ENCODE measurements at places on chromosomes 16 and 17. TPM values are rescaled to one million over a fixed set of nuclear protein-coding genes. Genes with fewer than 3 reads are reported as not detected.

The HEATR9 gene
- total RNA-seq: not detected

The ZNF750 gene
- not detected for total RNA-seq

The KCNJ12 gene
- total RNA-seq: 1.7 TPM

The TMIGD1 gene
- total RNA-seq: not detected

The EFTUD2 gene
- total RNA-seq: 81.2 TPM

DNA sequence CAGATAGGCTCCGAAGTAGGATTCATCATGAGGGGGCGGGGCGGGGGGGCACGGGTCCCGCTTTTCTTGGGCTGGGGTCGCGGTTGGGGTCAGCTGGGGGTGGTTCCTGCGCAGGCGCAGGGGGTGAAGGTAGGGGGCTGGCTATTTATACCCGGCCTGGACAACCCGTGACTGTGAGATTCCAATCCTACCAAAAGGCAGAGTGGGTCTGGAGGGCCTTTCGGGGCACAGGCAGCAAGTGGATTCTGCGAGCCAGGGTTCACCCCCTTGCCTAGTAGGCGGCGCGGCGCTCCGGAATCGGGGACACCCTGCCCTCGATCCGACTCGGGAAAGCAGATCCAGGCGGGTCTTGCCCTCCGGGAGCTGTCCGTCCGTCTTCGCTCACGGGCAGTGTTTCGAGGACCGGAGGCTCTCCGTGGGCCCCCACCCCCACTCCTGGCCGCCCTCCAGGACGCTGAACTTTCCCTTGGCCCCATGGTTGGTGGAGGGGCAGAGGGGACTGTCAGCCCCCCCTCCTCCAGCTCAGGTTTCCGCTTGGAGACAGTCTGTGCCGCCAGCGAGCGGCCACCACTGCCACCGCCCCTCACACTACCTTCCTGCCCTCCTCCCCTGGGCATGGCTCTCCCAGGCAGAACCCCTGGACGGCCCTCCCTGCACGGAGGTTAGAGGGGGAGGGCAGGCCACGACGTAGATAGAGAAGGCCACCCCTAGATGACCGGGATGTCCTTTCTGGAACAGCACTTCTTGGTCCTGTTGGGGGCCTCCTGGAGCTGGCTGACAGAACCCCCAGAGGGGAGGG lies 634 bp downstream of the SLC2A4 start:
- no peak for DNase-seq

DNA sequence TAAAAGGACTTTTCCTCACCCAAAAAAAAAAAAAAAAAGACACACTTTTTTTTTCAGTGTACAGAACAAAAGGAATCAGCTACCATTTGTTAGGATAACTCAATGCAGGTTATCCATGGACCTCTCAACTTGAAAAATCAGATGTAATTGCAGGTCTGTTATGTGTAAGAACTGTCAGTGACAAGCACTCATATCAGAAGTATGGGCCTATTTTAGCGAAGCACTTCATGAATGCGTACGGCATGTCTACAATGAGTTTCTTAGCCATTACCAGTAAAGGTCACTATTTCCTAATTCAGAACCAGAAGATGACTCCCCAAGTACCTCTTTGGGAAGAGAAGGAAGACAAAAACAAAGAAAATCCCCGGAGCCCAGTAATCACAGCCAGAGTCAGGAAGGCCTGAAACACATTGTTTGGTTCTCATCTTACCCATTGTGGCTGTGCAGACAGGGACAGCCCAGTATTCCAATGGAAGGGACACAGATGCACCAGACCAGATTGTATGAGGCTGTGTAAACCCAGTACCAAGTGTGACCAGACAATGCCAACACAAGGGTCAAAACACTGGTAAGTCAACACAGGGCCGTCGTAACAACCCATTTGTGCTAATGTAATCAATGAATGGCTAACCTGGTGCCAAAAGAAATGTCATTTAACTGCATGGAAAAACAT lies 188.0 kb downstream of the PMP22 start:
- no peak for DNase-seq

DNA sequence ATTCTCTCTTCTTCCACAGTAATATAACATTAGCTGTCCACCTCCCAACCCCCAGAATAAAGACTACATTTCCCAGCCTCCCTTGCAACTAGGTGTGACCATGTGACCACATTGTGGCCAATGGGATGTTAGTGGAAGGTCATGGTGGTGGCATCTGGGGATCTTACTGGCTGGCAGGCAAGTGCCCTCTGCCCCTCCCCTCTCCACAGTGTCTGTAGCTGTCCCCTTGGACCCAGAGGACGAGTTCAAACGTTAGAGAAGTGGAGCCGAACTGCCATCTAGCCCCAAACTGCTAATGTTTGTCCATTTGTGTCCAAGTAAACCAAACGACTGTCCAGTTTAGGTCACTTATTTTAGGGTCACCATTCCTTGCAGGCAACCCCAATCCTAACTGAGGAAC lies 26.6 kb upstream of the KCNG4 start:
- DNase-seq: peak; percentile 36

DNA sequence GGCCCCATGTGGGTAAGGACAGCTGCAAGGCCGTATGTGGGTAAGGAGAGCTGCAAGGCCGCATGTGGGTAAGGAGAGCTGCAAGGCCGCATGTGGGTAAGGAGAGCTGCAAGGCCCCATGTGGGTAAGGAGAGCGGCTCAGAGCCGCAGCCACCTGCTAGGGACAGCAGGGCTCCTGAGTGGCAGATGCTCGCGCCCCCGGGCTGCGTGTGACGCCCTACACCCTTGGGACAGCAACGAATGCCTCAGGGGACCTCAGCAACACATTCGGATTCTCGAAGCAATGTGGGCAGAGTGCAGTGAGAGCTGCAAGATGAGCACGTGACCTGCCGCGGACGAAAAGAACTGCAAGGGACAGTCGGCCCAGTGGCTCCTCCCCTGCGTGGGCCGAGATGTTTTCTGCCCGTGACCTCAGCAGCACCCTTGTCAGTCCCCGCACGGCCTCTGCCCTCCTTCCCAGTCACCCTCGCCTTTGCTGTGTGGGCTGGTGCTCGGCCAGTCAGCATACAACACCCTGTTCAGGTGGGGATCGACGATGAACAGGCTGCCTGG lies 9.6 kb upstream of the SLC38A8 start:
- DNase-seq: no peak

DNA sequence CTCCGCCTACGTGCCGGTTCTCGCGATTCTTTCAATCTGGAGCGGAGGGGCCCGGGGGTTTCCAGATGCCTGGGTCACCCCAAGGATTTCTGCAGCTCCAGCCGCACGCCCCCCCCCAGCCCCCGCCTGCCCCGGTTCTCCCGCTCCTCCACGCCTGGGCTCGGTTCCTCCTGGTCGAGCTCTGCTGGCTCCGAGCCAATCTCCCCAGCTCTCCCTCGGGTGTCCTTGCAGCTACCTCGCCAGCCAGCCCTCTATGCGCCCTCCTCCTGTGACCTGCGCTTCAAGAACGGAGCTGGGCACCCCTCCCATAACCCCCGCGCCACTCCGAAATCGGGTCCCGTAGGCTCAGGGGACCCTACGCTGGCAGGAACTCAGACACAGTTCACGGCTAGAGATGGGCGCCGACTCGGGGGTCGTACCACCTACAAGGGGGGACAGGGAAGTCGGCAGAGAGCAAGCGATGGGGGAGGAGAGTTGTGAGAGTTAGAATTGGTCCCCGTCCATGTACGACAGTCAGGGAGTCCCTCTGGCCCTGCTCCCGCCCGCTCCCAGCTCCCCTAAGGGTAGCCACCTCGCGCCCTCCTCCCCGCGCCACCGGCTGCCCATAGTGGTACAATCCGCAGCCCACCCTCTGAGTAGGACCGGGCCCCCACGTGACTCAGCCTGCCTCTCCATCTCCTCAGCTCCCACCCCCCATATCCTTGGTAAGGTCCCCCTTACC lies 961 bp downstream of the FGF11 start:
- DNase-seq: peak; percentile 22

- peak; percentile 81 for DNase-seq
These were observed 17.2 kb downstream of the SREBF1 start for GRCh38 chr17:17819561-17819995.

GRCh38 chr17:58337600-58338453 lies 9.2 kb upstream of the TSPOAP1 start:
- DNase-seq: peak; percentile 72

DNA sequence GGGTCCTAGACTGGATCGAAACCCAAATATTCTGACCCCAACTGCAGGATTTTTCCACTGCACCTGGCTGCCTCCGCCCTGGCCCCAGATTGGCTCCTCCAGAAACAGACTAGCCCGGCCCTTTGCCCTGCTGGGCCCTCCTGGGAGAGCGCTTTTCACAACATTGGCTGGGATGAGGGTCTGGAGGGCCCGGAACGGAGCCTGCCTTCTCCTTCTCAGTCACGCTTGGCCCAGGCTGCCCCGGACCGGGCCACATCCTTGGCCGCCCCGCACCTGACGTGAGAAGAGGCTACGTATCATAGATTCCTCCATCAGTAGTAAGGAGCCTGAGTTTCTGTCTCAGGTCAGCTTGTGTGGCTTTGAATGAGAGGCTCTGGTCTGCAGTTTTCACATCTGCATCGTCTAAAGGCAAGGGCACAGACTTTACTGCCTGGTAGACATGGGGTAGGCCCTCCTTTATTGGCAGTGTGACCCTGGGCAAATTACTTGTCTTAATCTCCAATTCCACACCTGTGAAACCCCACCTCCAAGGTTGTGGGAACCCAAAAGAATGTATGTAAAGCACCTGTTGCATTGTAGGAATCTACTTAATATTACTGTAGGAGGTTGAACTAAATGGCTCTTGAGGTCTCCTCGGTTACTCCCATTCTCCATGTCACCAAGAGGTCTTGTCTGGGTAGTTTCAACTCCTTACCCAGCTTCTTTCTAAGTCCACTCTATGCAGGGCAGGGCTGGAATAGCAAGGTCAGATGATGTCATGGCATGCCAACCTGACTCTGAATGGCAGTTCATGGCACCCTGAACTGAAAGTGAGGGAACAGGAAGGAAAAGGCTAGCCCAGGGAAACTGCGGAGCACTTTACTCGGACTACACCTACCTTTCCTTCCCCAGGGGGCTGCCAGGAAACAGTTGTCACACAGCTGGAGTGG lies 661 bp downstream of the LRRC3C start:
- peak; percentile 20 for DNase-seq

- DNase-seq: no peak
These were observed 1.1 kb downstream of the CACNB1 start for GRCh38 chr17:39196241-39196807.

DNA sequence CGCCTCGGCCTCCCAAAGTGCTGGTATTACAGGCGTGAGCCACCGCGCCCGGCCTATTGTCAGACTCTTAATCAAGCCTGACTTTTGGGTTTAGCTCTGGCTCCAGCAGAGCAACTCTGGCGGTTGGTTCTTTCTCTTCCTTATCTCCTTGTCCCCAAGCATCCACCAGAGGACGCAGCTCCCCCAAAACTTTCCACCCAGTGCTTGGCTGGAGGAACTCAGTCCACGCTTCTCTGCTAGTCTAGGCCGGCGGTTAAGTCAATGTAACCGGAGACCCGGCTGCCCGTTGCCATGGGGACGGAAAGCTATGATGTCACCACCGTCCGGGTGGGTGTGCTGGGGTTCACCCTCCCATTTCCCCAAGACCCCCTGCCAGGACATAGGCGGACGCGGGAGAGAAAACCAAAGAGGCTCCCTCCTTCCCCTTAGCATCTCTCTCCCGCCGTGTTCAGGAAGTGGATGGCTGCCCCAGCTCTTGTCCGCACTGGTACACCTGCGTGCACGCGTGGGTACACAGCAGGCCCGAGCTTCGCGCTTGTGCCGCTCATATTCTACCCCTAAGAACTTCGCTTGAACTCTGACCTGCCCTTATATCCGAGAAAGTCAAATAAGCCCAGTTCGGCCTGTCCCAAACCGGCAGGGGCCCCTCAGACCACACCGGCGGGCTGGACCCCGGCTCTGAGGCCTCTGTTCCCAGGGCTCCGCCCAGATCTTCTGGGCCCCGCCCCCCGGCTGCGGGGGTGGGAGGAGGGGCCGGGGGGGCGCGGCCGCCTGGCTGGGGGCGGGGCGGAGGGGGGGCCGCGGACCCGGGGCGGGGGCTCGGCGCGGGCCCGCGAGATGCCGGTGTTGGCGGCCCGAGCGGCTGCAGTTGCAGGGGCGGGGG lies at the start of gene RND2:
TSS of gene RND2 (plus strand) at position 825 of the 883 bp plus-strand sequence. CDS start 117 bp downstream, outside the sequence.
- peak; percentile 95 for DNase-seq

DNA sequence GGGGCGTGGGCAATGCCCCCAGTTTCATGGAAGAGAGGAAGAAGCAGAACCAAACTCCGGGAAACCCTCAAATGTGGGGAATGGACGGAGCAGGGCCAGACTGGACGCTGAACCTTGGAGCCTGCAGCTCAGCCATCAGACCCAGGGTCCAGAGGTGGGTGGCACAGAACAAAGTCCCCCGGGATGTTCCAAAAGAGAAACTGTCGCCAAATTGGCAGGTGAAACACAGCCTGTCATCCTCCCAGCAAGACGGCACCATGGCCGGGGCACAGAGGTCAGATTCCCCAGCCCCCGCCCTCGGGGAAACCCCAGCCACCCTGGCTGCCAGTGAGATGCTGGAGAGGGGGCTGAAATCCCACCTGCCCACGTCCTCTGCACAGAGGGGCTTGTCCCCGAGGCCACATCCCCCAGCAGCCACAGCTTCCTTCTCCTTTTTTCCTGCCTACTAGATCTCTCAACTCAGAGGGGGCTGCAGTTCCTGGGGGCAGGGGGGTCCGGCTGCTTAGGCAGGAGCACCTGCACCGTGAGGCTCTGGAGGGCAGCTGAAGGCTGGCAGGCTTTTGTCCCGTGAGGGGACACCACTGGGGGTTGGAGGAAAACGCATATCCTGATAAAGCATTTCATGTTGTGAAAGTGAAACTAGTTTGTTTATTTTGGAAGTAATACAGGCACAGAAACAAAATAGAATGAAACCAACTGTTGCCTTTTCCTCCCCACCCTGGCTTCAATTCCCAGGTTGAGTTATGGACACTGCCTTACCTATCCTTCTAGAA lies 1.2 kb upstream of the SECTM1 start:
- DNase-seq: peak; percentile 38

DNA sequence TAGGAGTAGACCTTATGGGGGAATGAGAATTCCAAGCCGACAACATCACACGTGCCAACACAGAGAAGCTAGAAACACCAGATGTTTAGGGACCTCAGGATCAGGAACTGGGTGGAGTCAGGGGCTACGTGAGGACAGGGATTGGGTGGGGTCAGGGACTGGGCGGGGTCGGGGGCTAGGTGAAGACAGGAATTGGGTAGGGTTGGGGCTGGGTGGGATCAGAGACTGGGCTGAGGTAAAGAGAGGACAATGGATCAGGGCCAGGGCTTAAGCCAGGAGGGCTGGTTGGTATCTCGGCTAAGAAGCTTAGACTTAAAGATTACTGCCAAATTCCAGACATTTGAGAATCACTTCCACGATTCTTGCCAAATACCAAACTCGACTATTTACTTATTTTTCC lies 11.6 kb downstream of the TEKT5 start:
- peak; percentile 2 for DNase-seq
